ENCODE measurements at places on chromosomes 1 and 21.

GRCh38 chr21:36147911-36148310, 8.7 kb upstream of the DOP1B start:
- no peak for DNase-seq

DNA sequence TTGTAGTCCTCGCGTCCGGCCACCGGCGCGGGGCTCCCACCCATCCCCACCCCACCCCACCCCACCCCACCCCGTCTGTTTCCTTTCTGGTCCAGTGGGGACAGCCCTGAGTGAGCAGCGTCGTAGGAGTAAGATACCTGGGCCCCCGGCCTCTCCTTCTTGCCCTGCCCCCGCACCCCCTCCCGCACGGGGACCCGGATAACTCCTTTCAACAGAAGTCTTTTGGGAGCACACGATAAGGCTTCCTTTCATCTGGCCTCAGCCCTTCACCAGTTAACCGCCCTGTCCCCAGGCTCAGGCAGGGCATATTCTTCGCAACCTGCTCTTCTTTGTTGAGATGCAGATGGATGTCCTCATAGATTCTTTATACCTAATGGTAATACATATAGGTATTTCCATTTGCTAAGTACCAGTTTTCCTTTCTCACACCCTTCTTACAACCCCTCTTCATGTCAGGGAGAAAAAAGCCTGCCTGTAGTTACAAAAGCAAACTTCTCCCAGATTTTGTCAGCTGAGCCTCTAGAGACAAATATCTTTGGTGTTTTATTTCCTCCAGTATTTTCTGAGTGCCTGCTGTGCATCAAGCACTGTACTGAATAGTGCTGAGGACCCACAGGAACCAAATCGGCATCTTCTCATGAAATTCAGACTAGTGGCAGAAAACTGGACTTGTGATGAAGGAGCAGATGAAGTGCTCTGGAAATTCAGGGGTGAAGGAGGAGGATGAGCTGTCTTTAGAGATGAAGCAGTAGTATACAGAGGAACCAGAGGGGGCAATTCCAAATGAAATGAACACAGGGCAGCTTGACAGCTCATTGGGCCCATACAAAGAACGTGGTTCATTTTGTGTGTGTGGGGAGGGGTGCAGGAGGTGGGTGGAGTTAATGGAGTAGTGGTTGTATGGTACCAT, 33.6 kb downstream of the SLC2A1 start:
- no peak for DNase-seq

DNA sequence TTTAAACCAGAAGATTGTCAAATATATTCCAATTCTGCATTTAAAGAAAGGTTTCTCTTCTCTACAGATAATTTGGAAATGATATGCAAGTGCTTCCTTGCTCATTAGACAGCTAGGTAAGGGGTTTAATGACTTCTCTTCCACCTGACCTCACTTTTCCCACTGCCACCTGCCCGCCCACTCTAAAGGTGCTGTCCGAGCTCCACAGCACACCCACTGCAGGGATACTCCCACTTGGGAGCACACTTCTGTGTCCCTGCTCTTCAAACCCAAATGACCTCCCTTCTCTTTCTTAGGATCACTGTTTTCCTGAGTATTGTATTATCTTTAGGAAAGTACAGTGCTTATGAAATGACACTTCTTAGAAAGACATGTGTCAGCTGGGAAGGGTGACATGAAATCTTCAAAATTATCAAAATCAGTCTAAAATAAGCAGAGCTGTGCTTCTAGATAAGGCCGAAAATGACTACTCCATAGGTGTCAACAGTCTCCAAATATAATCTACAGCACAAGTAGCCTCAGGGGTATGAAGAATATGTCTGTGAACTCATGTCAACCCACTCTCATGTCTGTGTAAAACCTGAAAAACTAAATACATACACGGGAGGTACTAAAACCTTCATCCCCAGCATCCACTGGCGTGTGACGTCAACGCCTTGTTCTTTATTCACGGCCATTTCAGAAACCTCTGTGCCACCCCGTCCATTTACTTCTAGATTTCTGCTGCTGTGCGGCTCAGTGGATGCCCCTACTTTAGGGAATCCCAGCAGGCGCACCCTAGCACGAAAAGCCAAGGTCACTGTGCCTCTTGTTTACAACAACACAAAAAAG, 71.0 kb downstream of the SLC45A1 start:
- DNase-seq, result no peak

- DNase-seq, result peak; percentile 69
These were observed 66.0 kb downstream of the COL18A1 start for GRCh38 chr21:45470773-45471524.

DNA sequence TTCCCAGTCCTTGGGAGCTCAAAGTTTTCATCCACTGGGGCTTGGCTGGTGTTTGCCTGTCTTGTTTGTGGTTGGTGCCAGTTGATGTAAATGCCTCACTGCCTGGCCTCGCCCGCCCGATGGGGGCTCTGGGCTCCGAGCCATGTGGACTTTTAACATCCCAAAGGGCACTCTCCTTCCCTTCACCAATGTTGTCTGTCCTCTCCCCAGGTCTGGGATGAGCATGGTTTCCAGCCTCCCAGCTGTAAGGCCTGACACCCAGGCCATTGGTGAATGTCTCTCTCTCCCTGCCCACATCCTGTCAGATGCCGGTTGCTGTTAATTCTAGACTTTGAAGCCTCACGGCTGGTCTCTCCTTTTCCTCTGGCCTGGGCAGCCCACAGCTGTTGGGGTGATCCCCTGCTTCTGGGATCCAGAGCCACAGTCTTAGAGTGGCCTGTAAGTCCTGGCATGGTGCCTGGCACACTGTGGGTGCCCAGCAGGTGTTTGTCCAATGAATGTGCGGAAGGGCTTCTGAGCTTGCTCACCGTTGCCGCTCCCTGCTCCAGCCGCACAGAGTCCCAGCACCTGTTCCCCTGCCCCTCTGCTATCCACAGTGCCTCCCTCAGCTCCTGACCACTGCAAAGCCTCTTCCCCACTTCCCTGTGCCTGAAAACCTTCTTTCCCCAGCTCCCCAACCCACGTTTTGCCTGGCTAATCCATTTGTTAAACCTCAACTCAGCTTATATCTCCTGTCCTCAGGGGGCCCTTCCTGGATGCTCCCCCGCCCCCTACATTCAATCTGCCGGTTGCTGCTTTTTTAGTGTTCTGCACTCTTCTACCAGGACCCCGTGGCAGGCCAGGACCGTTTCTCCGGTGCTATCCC, 3.3 kb upstream of the C1orf174 start:
- DNase-seq, result no peak

DNA sequence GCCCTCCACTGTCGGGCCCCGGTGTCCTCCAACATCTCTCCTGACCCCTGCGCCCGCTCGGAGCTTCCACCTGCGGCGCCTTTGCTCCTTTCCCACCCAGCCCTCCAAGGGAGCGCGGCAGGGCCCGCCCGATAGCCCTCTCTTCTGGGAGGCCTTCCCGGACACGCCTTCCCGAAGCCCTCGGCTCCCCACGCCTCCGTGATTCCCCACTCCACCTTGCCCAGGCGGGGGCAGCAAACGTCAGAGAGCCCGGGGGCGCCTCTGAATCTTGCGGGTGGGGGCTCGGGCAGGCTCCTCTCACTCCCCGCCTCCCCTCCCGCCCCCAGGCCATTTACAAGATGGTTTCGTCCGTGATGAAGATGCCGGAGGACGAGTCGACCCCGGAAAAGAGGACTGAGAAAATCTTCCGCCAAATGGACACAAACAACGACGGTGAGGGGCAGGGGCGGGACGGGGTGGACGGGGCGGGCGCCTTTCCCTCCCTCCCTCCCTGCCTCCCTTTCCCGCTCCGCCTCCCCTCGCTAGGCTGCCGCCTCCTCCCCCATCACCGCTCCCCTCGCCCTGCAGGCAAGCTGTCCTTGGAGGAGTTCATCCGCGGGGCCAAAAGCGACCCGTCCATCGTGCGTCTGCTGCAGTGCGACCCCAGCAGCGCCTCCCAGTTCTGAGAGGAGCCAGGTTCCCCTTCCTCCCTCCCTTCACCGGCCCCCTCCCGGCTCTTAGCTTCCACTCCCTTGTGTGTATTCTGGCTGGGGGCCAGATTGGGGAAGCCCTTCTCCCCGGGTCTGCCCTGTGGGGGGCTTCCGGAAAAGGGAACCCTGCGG, 7.1 kb downstream of the HPCA start:
- peak; percentile 27 for DNase-seq

GRCh38 chr1:4573526-4573925, 80.9 kb upstream of the AJAP1 start:
- no peak for DNase-seq

- no peak for DNase-seq
These were observed 110.0 kb downstream of the UBR4 start for GRCh38 chr1:19100028-19100427.

GRCh38 chr1:161936786-161937185, 86.9 kb downstream of the OLFML2B start:
- DNase-seq, result no peak

GRCh38 chr1:230276401-230276800, 149.7 kb downstream of the PGBD5 start:
- no peak for DNase-seq

DNA sequence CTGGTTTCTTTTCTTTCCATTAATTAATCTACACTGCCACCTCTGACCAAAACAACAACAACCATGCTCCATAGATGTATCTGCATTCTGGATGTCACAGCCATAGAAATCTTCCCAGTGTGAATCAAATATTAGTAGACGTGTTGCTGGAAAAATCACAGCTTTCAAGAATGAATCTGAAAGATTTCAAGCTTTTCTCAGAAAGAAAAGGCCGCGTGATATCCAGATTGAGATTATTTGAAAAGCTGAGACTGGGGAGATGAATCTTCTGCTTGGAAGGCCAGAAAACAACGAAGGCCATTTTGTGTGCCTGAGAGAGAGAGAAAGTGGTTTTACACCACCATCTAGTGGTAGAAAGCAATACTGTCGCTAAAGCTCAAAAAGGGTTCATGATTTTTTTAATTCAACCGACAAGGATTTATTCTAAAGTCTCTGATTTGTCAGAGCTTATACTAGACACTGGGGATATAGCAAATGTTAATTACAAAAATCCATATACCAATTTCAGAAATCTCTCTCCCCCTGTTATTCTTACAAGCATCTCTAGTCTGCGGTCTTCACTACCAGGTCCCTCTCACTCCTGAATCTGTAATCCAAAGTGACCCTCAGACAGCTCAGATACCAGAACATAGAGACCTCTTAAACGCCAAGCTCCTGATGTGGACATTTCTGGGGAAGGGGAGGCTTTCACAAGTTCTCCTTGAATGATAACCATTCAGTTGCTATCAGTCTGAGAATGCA, 87.5 kb upstream of the SGIP1 start:
- no peak for DNase-seq

- DNase-seq, result no peak
These were observed 58.4 kb downstream of the PLEKHA6 start for GRCh38 chr1:204301171-204301957.

- no peak for DNase-seq
These were observed 1.9 kb upstream of the TFAP2E start for GRCh38 chr1:35571263-35571662.

DNA sequence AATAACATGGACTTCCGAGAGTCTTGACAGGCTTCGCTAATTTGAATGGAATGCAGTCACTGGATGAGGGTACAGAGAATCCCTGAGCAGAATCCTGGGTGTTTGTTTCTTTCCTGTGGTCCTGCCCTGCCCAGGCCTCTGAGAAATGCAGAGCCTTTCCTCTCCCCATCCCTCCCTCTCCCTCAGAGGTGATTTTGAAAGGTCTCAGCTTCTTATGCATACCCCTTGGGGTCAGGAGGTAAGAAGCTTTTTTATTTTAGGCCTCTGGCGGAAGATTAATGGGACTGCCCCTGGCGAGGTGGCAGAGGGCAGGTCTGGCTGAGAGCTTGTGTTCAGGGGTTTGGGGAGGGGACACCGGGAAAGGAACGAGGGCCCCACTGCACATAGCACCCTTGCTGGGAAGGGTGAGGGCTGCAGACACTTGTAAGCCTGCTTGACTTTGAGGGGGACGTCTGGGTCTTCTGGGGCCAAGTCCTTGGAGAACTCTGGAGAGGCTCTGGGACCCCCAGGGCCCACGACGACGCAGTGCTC, 116.5 kb upstream of the SLC45A1 start:
- DNase-seq, result no peak

- DNase-seq, result no peak
These were observed 951 bp upstream of the CBR1 start for GRCh38 chr21:36068748-36069398.

DNA sequence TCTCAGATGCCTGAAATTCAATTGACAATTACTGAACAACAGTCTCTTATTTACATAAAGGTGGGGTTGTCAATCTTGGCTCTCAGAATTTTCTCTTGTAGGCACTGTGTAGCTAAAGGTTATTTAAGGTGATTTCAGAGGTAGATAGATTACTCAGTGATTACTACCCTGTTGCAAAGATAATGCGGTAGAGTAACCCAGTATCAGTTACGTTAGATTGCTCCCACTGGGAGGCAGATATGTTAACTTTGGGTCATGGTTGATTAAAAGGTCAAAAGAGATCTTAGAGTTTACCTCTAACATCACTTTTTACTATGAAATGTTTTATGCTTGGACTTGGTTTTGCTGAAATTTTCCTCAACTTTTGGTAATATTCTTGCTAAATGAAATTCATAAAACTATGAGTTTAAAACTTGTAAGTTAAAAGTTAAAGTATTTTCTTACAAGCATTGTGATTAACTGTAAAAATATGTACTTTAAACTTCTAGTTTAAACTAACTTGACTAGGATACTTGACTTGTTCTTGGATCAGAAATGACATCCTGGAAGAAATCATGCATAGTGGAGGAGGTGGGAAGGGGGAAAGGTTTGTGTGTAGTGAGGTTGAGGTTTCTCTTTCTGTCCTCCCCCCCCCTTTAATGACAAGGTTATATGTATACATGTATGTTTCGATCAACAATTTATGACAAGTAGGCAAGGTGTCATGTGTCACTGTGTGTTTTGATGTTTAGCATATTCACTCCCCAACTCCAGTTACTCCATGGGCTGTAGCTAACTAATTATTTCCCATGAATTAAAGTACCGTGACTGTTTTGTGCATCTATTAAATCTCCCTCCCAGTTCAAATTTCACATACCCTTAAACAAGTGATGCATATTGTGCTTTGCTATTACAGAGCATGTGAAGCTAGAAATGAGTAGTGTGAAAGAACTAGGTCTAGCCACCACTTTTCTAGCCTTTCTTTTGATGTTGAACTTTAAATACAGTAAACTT, 2.9 kb downstream of the LAMC1 start:
- no peak for DNase-seq
